ENCODE measurements at places on chromosomes 3 and 15.

- no peak for DNase-seq
These were observed 187.1 kb upstream of the PROK2 start for GRCh38 chr3:71972031-71972430.

GRCh38 chr15:26628071-26628470, 144.8 kb downstream of the GABRB3 start:
- no peak for DNase-seq

DNA sequence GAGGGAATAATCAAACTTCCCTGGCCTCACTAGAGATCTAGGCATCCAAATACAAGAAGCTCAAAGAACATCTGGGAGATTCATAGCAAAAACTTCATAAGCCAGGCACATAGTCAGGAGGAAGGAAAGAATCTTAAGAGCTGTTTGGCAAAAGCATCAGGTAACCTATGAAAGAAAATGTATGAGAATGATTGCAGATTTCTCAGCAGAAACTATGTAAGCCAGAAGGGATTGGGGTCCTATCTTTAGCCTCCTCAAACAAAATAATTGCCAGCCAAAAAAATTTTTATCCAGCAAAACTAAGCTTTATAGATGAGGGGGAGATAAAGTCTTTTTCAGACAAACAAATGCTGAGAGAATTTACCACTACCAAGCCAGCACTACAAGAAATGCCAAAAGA, 1036.3 kb downstream of the TBL1XR1 start:
- no peak for DNase-seq

DNA sequence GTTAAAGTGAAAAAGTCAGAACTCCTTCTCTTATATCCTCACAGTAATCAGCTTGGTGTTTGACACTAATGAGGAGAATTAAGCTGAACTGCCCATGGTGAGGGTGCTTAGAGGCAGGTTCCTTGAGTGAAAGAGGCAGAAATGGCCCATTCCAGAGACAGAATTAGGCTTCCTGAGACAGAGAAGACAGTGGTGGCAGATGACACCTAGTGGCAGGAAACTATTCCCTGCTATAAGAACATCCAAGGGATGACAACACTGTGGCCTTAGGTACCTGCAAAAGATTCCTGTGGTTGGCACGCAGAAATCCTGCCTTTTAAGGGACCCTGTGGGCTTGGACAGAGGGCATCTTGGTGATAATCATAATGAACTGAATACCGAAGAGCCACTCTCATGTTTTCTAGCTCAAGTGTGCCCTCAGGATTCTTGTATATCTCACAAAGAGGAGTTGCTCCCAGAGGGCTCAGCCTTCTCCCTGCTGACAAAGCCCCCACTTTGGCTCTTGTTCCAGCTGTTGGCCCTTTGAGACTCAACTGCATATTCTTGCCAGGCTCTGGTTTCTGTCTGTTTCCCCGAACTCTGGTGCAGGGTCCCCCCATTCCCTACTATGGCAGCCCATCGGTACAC, 56.0 kb downstream of the KBTBD12 start:
- DNase-seq: peak; percentile 69

GRCh38 chr15:87549296-87549695, 707.2 kb downstream of the NTRK3 start:
- no peak for DNase-seq

DNA sequence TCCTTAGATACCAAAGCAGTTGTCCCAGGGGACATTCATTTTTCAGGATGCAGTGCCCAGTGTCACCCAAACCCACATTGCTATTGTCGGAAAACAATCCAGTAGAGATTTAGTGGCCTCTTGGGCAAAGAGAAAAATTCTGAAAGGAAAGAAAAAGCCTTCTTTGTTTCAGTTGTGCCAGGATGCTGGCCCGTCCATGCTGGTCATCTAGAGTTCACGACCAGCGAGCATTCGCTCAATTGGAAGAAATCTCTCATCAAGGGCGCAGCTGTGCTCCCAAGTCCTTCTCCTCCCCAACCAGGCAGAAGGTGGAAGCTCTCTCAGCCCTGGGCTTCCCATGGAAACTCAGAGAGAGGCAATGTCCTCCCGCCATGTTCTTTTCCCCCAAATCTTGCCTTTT, 123.7 kb downstream of the MTHFS start:
- no peak for DNase-seq

DNA sequence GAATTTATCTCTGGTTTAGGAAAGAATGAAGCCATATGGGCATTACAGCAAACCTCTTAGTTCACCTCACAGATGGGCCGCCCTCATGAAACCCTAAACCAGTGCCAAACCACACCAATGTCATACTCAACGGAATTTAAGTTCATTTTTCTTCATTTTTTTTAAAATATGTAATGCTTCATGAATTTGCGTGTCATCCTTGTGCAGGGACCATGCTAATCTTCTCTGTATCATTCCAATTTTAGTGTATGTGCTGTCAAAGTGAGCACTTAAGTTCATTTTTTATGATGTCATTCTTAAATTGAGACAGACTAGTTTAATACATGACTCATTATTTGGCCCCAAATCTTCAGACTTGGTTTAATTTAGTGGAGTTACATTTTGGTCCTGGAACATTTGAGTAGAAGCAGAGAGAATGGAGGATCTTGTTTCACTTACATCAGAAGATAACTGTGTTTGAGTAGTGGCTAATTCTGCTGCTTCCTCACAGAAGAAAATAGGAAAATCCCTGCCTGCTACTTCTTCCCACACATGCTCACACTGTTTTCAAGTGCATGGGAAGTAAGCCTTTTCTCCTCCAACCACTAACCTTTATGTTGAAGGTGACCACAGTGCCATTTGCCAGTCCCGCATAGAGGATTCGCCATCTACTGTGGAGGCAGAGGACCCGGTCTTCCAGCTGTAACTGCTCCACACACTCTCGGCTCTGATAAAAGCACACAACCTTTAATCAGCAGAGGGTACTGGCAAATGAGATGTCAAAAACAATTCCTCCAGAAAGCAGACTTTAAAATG, 63.3 kb downstream of the ZNF106 start:
- DNase-seq: peak; percentile 68

DNA sequence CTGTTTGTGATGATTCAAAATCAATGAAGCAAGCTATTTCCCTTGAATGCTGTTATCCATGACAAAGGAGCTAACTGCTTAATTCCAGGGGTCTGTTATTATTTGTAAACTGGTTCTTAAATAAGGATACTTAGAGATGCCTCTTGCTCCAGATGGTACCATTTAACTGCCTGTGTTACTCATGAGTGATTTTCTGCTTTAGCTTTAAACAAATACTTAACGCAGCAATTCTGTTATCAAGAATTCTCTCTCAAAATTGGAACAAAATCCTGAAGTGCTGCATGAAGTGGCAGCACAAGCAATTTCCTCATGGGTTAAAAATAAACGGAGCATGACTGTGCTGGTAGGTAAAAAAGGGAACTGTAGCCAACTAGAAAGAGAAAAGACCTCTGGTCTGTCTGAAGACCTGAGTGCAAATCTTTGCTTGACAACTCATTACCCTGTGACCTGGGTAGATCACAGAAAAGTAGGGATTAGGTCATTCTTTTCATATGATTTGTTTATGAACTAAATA, 62.5 kb upstream of the GBE1 start:
- no peak for DNase-seq

DNA sequence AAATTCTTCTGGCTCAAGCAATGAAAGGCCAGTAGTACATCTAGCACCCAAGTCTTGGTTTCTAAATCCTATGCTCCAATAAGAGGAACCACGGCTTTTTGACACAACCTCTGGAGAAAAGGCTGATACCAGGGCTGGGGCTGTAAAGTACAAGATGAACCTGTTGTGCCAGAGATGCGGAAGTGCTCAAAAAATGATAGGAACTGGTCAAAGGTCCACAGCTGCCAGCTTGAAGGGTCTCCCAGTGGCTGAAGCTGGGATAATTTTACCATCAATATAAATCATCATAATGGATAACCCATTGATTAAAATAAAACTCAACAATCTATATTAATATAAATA, 558 bp upstream of the NCEH1 start:
- DNase-seq: no peak

DNA sequence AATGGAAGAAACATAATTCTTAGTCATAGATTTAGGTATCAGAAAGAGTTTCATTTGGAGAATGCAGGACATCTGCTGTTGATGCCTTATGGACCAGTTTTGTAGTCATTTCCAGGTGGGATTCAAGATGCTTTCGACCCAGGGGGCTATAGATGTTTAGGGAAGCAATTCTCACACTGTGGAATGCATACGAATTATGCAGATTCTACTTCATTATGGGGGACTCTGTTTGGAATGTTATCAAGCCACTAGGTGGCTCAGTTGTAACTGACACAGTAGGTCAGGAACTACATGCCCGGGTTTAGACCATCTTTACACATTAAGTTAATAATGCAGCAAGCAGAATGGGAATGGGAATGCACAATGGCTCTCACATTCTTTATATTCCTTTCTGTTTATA, 1359.8 kb downstream of the ZPLD1 start:
- DNase-seq: no peak

DNA sequence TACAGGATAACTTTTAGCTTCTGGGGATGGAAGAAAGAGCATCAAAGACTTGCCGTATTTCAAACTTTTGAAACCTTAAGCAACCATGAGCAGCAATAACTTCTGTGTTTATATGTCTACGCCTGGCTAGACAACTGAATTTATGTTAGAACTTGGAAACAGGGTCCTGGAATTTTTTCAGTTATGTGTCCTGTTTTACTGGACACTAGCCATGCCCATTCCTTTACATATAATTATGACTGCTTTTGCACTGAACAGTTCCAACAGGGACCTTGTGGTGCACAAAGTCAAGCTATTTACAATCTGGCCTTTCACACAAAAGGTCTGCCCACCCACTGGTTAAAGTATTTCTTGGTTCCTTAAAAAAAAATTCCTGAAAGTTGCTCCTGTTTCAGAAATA, 37.1 kb downstream of the TJP1 start:
- DNase-seq: no peak

- no peak for DNase-seq
These were observed 83.8 kb downstream of the GADL1 start for GRCh38 chr3:30810625-30811024.

DNA sequence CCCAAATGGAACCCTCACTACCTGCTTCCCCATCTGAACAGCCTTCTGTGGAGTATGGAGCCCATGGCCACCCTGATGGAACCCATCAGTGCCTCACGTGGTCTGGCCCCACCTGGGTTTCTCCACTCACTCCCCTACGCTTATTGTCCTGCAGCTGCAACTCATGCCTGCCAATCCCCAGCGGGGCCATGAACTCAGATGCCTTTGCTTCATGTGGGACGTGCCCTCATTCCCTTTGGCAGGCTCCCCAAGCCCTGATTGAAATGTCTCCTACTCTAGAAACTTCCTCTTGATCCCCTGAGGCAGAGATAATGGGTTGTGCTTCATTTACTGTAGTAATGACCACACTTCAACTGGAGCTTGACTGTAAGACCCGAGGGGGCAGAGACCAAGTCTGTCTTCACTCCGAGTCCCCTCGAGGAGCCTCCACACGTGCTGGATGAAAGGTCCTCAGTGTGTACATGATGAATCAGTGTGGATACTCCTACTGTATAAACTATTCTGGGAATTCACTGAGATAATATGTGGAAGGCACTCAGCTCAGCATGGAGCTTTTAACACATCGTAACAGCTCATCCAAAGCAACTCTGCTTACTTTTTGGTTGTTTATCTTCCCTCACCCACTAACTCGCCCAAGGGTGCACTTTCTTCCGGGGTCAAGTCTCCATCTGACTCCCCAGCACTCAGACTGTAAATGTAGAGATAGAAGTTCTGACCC, 232.8 kb upstream of the BHLHE40 start:
- DNase-seq: peak; percentile 74

DNA sequence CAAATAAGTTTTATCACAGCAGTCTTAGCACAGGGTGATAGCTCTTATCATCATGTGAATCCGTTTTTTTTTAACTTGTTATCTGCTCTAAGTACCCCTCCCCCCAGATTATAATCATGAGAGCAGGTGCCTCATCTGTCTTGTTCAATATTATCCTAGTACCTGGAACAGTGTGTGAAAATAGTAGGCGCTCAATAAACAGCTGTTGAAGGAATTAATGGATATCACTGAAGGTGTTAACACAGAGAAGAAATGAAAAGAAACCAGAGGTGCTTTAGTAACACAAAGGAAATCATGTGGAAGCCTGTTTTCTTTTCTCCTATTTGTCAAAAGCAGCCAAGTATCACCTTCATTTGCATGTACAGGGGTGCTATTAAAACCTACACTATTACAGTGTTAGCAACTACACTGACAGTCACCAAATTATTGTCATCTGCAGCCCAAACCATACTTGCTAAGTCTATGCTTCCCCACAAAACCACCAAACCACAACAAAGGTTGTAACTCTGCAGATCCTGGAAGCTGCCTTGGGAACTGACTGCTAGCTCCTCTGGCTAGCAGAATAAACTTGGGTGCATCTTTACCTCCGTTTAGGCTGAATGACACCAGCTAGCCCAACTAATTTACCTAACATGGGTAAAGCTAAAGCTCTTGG, 2.9 kb downstream of the XPC start:
- no peak for DNase-seq

DNA sequence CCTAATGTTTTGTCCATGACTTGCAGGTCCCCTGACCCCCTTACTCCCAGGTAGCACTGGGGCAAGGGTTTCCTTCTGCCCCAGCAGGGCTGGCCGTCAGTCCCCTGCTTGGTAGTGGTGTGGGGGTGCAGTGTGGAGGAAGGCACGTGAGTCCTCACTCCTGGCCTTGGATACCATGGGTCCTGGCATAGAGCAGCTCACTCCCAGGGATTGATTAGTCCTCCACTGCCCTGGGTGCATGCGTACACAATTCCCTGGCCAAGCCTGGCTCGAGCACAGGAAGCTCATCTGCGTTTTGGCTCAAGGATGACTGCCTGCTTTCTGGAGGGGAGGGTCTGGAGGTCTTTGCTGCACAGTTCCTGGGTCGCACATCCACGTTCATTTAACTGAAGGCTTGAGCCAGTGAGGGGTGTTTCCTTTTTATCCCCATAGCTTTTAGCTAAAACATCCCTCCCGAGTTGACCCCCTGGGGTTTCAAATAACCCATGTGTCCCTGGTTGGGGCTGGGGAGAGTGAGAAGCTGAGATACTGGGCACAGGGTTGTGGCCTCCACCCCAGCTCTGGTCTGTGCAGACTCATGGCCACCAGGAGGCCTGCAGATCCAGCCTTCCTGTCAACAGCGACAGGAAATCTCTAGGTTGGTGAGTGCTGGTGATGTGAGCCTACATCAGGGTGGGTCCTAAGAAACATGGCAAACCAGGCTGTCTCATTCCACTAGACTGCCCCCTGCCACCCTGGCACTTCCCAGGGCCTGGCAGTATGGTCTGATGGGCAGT, 11.5 kb downstream of the HEMK1 start:
- DNase-seq: no peak

- peak; percentile 59 for DNase-seq
These were observed 1.5 kb downstream of the ATP1B3 start for GRCh38 chr3:141877911-141878310.

- peak; percentile 24 for DNase-seq
These were observed 7.4 kb downstream of the GOLM2 start for GRCh38 chr15:44295750-44296431.

All from fibroblast of pulmonary artery (primary cell).